ENCODE measurements at places on chromosomes 13 and 19. TPM values are rescaled to one million over a fixed set of nuclear protein-coding genes. Genes with fewer than 3 reads are reported as not detected.

- no peaks in the 10 kb centered on the region for H3K36me3 ChIP-seq
- no peak for DNase-seq
- no peaks in the 10 kb centered on the region for H3K27me3 ChIP-seq
- no peak overlapping the region for H3K4me3 ChIP-seq
- no peak overlapping the region for H3K27ac ChIP-seq
- peaks cover 9% of the 10 kb centered on the region for H3K4me1 ChIP-seq
Observed at GRCh38 chr13:26895808-26896466, 135.4 kb upstream of the GPR12 start.

Gene KLK3
- 0.08 TPM for polyA plus RNA-seq

GRCh38 chr13:71304861-71305260 is 562.1 kb downstream of the DACH1 start:
- no peak for DNase-seq
- no peak overlapping the region for H3K27ac ChIP-seq
- H3K4me1 ChIP-seq: no peaks in the 10 kb centered on the region
- no peak overlapping the region for H3K4me3 ChIP-seq

- peaks cover 10% of the 10 kb centered on the region for H3K36me3 ChIP-seq
- H3K4me1 ChIP-seq: no peaks in the 10 kb centered on the region
- no peak for DNase-seq
- H3K4me3 ChIP-seq: no peak overlapping the region
Observed at GRCh38 chr19:6453951-6454565, 5.5 kb downstream of the SLC25A23 start.

- H3K27me3 ChIP-seq: no peaks in the 10 kb centered on the region
- H3K4me3 ChIP-seq: no peak overlapping the region
- no peak overlapping the region for H3K27ac ChIP-seq
- no peaks in the 10 kb centered on the region for H3K4me1 ChIP-seq
- no peak for DNase-seq
Observed at GRCh38 chr13:41613471-41613870, 156.1 kb downstream of the RGCC start.

DNA sequence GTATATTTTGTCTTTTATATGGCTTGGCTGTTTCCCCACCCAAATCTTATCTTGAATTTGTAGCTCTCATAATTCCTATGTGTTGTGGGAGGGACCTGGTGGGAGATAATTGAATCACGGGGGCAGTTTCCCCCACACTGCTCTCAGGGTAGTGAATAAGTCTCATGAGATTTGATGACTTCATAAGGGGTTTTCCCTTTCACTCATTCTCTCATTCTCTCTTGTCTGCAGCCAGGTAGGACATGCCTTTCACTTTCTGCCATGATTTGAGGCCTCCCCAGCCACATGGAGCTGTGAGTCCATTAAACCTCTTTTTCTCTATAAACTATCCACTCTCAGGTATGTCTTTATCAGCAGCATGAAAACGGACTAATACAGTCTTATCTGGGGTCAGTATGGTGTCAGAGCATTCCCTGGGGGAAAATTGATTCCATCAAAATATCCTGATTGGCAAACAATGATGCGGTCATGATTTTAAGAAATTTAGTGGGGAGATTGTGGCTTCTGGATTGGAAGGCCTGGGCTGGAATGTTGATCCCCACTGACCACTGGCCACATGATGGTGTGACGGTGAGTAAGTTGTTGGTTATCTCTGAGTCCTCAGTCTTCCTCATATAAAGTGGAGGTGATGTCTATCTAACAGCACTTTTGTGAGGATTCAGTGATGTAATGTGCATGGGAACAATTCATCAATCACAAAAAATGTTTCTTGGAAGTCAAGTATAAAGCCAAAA is 27.5 kb upstream of the ANKRD10 start:
- H3K36me3 ChIP-seq: no peaks in the 10 kb centered on the region
- no peaks in the 10 kb centered on the region for H3K27me3 ChIP-seq
- no peak for DNase-seq
- no peak overlapping the region for H3K4me3 ChIP-seq

- DNase-seq: no peak
- no peaks in the 10 kb centered on the region for H3K4me1 ChIP-seq
- H3K27ac ChIP-seq: no peak overlapping the region
- no peaks in the 10 kb centered on the region for H3K36me3 ChIP-seq
- H3K27me3 ChIP-seq: no peaks in the 10 kb centered on the region
Observed at GRCh38 chr13:96575423-96576320, 418.6 kb downstream of the OXGR1 start.

Gene PCDH17
- polyA plus RNA-seq: 0.31 TPM

Gene ANO8
- polyA plus RNA-seq: 9.5 TPM

DNA sequence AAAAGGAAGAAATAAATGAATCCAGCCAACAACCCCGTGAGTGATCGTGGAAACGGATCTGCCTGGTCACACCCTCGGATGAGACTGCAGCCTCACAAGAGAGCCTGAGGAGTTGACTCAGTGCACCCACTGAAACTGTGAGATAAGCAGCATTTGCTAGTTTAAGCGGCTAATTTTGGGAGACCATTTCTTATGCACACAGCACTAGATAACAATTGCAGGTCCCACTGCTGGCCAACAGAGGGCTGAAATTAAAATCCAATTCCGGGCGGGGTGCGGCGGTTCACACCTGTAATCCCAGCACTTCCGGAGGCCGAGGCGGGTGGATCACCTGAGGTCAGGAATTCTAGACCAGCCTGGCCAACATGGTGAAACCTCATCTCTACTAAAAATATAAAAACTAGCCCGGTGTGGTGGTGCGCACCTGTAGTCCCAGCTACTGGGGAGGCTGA is 3.6 kb downstream of the UQCR11 start:
- H3K36me3 ChIP-seq: peaks cover 26% of the 10 kb centered on the region
- peaks cover 3% of the 10 kb centered on the region for H3K4me1 ChIP-seq
- H3K27me3 ChIP-seq: no peaks in the 10 kb centered on the region
- DNase-seq: no peak
- H3K27ac ChIP-seq: no peak overlapping the region

DNA sequence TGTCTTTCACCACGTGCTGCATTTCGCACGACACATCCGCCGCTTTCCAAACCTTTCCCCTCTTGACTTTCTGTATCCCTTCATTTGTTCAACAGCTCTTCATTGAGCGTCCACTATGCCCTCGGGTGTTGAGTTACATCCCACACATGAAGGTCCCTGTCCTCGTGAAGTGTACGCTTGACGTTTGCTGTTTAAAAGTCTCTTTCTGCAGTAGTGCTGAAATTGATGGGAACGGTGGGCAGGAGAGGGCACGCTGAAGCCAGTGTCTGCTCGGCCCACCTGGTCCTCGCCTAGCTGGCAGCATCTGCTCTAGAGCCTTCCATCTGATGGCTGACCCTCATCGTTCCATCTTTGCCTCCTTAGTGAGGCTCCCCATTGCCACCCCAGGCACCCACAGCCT is 55.6 kb upstream of the AMER2 start:
- H3K4me3 ChIP-seq: no peak overlapping the region
- H3K27me3 ChIP-seq: no peaks in the 10 kb centered on the region
- H3K36me3 ChIP-seq: no peaks in the 10 kb centered on the region
- no peak overlapping the region for H3K27ac ChIP-seq
- no peaks in the 10 kb centered on the region for H3K4me1 ChIP-seq

DNA sequence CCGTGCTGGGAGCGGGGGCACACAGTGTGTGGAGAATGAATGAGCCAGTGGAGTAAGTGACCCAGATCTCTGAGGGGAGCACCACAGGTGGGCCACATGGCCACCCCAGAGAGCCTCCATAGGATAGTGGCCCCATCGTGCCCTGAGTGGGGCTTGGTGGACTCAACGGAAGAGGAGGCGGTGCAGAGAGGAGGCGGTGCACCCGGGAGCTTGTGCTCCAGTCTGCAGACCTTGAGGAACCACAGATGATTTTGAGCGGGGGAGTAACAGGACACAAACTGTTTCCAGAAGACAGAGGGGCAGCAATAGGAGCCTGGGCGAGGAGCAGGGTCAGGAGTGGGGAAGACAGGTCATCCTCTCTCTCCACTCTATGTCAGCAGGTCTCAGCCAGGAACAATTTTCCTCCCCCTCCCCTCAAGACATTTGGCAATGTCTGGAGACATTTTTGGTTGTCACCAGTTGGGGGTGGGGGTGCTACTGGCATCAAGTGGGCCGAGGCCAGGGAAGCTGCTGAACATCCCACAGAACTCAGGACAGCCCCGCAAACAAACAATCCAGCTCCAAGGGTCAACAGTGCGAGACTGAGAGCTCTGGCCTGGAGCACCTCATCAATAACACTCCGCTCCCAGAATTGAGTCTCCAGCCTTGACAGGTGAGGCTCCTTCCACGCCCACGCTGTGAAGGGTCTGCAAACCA is 182.2 kb downstream of the USP12 start:
- DNase-seq: no peak
- H3K4me3 ChIP-seq: no peak overlapping the region
- H3K27me3 ChIP-seq: no peaks in the 10 kb centered on the region
- no peaks in the 10 kb centered on the region for H3K4me1 ChIP-seq

GRCh38 chr19:19535311-19536191 is 2.5 kb upstream of the CILP2 start:
- H3K4me1 ChIP-seq: no peaks in the 10 kb centered on the region
- peaks cover 20% of the 10 kb centered on the region for H3K27me3 ChIP-seq
- no peak overlapping the region for H3K4me3 ChIP-seq
- H3K27ac ChIP-seq: no peak overlapping the region
- DNase-seq: no peak
- H3K36me3 ChIP-seq: no peaks in the 10 kb centered on the region

Gene AP2A1
- 157 TPM for polyA plus RNA-seq

DNA sequence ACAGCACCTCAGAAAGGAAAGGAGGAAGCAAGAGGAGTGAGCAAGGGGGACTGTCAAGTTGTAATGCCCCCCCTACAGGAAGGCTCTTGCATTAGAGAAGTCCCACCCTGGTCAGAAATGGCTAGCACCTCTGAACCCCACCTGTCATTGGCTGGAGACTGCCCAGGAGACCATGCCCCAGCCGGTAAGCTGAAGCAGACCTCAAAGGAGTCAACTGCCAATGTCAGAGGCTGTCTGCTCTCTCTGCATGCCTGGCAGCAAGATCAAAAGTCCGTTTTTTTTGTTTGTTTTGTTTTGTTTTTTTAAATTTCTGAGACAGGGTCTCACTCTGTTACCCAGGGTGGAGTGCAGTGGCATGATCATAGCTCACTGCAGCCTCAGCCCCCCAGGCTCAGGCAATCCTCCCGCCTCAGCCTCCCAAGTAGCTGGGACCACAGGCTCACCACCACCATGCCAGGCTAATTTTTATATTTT is 8.1 kb upstream of the BCL3 start:
- DNase-seq: no peak
- 0 out of 2 replicates have a peak, but pooled peaks cover 5% of the 10 kb centered on the region for H3K27me3 ChIP-seq
- no peak overlapping the region for H3K27ac ChIP-seq
- no peak overlapping the region for H3K4me3 ChIP-seq
- H3K36me3 ChIP-seq: no peaks in the 10 kb centered on the region

DNA sequence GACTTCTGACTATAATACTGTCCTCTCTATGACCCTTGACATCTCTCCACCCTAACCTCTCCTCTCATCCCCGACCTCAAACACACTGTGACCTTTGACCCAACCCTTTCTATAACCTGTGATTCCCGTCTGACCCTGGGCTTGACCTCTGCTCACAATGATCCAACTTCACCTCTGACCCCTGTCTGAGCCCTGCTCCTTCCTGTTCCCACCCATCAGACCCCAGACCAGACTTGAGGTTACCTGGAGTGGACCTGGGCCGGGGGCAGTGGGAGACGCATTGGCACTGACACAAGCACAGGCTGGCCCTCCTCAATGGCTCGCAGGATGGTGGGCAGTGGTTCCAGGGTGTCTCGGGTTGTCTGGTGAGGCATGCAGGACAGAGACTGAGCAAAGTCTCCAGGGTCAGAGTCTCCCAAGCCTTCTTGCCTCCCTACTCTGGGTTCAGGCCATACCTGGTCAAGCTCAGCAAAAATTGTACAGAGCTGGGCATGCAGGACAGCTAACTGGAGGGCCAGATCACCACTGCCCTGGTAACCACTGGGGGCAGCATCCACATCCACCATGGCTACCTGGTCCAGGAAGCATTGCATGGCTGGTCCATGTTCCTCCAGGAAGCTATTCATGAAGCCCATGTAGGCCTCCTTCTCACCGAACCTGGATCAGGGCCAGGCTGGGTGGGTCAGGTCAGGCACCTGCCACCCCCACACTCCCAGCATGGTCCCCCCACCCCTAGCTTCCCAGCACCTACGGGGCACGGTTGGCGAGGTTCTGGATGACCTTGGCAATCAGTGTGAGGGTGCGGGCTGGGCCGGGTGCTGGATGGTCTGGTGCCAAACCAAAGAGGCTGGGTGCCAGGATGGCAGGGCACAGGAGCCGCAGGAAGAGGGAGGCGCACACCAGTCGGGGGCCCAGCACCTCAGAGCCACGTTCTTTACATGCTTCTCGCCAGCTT is 4.4 kb upstream of the WIZ start:
- H3K36me3 ChIP-seq: no peaks in the 10 kb centered on the region
- peaks cover 48% of the 10 kb centered on the region for H3K27me3 ChIP-seq
- H3K4me3 ChIP-seq: no peak overlapping the region
- no peak for DNase-seq
- no peak overlapping the region for H3K27ac ChIP-seq

DNA sequence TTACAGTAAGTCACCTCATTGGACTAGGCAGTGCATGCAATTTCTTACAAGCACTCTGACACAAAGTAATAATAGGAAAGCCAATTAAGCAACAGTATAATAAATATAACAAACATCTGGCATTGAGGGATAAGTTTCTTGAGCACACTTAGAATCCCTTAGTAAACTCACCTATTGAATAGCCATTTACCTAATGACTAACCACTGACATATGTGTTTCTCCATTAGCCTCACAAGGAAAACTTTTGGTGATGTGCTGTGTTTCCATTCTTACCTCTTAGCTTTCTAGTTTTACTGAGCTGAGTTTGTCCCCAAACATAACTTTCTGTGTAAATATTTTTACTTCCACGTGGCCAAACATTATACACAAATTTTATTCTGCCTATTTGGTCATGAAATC is 47.4 kb upstream of the PCDH9 start:
- H3K4me1 ChIP-seq: peaks cover 3% of the 10 kb centered on the region
- no peak overlapping the region for H3K27ac ChIP-seq
- H3K36me3 ChIP-seq: no peaks in the 10 kb centered on the region
- H3K4me3 ChIP-seq: no peak overlapping the region
- DNase-seq: no peak
- no peaks in the 10 kb centered on the region for H3K27me3 ChIP-seq

GRCh38 chr19:488505-489417 is 7.5 kb upstream of the MADCAM1 start:
- no peaks in the 10 kb centered on the region for H3K27me3 ChIP-seq
- peak; percentile 97 for DNase-seq
- peak overlapping the region; percentile 85 for H3K4me3 ChIP-seq
- peak overlapping the region; percentile 48 for H3K27ac ChIP-seq

Gene CIRBP
- polyA plus RNA-seq: 199 TPM

Gene SRRM5
- polyA plus RNA-seq: 0.06 TPM

Gene ZNF714
- polyA plus RNA-seq: 12.0 TPM

GRCh38 chr19:14383661-14384555 is 2.7 kb downstream of the ADGRE5 start:
- H3K4me3 ChIP-seq: no peak overlapping the region
- no peaks in the 10 kb centered on the region for H3K27me3 ChIP-seq
- no peak overlapping the region for H3K27ac ChIP-seq
- peaks cover 2% of the 10 kb centered on the region for H3K4me1 ChIP-seq
- no peaks in the 10 kb centered on the region for H3K36me3 ChIP-seq

Data from H1 (cell line).